ENCODE measurements at places on chromosomes 4 and X.

DNA sequence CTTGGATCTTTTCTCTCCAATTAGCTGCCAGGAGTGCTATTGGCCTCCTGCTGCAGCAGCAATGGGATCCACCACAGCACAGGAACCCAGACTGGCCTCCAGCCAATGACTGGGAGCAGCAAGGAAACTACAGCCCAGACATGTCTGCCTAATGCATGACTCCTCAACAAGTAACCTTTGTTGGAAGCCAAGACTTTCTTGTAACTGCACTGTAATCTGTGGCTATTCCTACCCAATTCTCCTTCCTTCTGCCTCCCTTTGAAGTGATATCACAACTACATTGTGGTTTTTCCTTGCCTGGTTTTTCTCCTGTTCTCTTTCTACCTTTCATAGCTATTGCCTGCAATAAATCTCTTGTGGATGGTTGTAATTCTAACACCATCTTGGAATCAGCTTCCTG lies 39.8 kb downstream of the SNCA start:
- DNase-seq: peak; percentile 54
- H3K27me3 ChIP-seq: no peaks in the 10 kb centered on the region
- H3K27ac ChIP-seq: peak overlapping the region; percentile 3
- no peak overlapping the region for H3K4me3 ChIP-seq
- H3K4me1 ChIP-seq: peaks cover 15% of the 10 kb centered on the region
- peaks cover 7% of the 10 kb centered on the region for H3K36me3 ChIP-seq

GRCh38 chr4:107870916-107871786 lies 46.4 kb downstream of the SGMS2 start:
- DNase-seq: no peak
- H3K4me1 ChIP-seq: peaks cover 26% of the 10 kb centered on the region
- no peaks in the 10 kb centered on the region for H3K27me3 ChIP-seq
- peaks cover 9% of the 10 kb centered on the region for H3K36me3 ChIP-seq
- no peak overlapping the region for H3K4me3 ChIP-seq
- H3K27ac ChIP-seq: peak overlapping the region; percentile 32

DNA sequence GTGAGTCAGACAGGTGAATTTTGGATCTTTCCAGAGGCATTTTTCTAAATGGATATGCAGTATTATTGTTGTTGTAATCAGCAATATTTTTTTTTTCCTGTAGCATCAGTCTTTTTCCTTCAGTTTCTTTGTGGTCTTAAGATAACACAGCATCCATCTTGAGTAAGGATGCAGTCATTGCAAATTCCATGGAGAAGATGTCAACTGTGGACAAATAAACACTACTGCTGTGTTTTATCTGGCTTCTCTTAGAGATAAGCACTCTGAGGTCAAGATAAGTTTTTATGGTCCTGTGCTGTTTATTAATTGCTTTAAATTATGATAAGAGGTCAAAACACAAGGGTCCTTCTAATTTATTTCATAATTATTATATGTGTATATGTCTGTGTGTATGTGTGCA lies 1255.7 kb downstream of the ADGRL3 start:
- H3K4me3 ChIP-seq: no peak overlapping the region
- peaks cover 19% of the 10 kb centered on the region for H3K4me1 ChIP-seq
- no peak overlapping the region for H3K27ac ChIP-seq

DNA sequence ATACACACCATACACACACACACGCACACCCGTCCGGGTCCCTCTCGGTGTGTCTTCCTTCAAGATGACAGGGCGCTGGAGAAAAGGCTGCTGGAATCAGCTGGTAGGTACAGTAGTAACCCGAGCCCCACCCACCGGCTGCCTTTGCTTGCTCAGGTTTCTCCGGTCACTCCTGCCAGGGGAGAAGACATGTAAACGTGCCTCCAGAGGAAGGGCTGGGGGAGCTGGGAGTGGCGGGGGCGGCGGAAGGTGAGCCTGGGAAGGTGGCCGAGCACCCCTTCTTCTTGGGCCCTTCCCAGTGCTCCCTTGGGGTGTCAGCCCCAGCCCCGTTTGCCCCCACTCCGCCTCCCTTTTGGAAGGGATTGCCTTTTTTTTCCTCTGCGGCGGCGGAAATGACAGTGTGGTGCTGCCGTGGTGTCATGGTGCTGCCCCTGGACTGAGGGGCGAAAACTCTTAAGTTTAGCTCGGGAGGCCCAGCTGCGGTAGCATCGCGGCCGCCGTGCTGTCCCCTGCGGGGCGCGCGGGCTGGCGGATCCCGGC lies at the start of gene MID2:
Gene MID2 (plus strand): TSS at position 169 of the 540 bp plus-strand sequence. CDS start 561 bp downstream, outside the sequence.
- H3K27ac ChIP-seq: peak within 1 kb of the TSS; percentile 68
- H3K36me3 ChIP-seq: no peaks in the 10 kb centered on the region
- DNase-seq: peak; percentile 72
- peaks cover 11% of the 10 kb centered on the region for H3K4me1 ChIP-seq
- H3K27me3 ChIP-seq: peaks cover 29% of the 10 kb centered on the region

DNA sequence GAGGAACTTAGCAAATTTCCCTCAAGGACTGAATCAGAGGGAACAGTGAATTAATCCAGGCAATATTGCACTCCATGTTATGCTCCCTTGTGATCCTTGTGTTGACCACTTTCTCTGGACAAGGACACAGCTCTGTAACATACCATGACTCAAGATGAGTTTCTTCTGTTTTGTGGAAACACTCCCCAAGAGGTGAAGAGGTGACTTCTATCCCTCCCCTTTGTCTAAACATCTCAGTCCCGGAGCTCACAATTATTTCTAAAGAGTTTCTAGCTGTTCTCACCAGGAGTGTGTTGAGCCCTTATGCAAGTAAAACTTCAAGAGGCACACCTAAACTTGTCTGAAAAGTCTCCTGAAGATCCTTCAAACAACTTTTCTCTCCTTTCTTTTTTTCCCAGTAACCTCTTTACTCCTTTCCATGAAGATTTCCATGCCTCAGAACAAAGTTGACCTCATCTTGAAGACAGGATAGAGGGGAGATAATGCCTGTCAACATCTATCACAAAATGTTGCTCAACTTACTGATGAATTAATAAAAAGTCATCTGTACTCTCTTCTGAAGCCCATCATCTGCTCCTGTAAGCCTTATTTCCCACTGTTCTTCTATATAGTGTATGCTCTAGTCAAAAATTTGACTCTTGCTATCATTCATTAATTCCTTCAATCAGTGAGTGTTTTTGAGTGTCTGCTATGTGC lies 429.1 kb downstream of the SPRY1 start:
- H3K36me3 ChIP-seq: no peaks in the 10 kb centered on the region
- peak overlapping the region; percentile 94 for H3K27ac ChIP-seq
- no peak overlapping the region for H3K4me3 ChIP-seq
- DNase-seq: peak; percentile 47
- H3K27me3 ChIP-seq: no peaks in the 10 kb centered on the region

DNA sequence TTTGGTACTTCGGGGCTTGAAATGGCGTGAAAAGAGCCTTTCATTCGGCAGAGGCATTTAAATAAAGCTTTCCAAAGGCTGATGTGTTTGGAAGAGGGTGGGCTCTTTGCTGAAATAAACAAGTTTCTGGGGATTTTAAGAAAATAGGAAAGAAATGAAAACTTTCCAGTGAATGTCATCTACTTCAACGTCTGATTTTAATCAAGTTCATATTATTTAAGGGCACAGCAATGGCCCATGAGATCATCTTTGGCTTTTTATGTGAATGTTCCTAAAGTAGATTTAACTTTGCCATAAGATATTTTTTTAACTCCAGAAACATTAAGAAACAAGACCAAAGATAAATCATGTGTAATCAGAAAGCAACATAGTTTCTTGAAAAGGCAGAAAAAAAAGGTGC lies 69.8 kb upstream of the TTC29 start:
- H3K36me3 ChIP-seq: no peaks in the 10 kb centered on the region
- H3K4me1 ChIP-seq: peaks cover 24% of the 10 kb centered on the region
- no peak overlapping the region for H3K27ac ChIP-seq
- H3K4me3 ChIP-seq: no peak overlapping the region
- DNase-seq: no peak

DNA sequence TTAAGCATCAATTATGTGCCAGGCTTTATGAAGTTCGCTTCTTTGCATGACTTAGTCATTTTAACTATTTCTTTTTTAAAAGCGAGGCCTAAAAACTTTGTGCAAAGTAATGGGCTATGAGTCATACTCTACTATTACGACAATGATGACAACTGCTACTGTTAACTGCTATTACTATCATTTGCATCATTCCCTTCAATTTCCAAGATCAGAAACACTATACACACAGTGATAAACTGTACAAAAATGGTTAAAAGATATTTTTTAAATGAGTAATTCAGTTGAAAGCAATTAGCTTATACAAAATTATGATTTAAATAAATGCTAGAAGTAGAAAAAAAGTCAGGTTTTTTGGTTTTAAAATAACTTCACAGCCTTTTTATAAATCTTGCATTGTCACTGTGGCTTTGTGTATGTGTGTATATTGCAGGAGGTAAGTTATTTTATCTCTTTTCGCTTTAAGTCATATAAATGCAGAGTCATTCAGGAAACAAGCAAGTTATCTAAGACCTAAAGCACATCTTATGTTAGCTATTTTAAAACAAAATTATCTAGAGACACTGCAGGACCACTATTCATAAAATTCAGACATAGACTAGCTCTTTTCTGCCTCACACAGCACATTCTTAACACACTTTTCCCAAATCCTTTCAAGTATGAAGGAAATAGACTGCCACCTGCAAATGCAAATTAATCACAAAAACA lies 18.5 kb upstream of the CXCL3 start:
- H3K4me3 ChIP-seq: no peak overlapping the region
- DNase-seq: peak; percentile 70
- no peaks in the 10 kb centered on the region for H3K27me3 ChIP-seq
- H3K36me3 ChIP-seq: no peaks in the 10 kb centered on the region
- H3K27ac ChIP-seq: peak overlapping the region; percentile 53

Data from MCF 10A (cell line).